Activated B cell treated with CpG ODN at 0.5 μM for 24 hours (primary cell): ENCODE measurements at places on chromosomes 1 and 21. TPM values are rescaled to one million over a fixed set of nuclear protein-coding genes. Genes with fewer than 3 reads are reported as not detected.

The NUP210L gene
- total RNA-seq, result 0.22 and 0.27 TPM in 2 replicates

The OR4F16 gene
- total RNA-seq, result not detected in 2 replicates

DNA sequence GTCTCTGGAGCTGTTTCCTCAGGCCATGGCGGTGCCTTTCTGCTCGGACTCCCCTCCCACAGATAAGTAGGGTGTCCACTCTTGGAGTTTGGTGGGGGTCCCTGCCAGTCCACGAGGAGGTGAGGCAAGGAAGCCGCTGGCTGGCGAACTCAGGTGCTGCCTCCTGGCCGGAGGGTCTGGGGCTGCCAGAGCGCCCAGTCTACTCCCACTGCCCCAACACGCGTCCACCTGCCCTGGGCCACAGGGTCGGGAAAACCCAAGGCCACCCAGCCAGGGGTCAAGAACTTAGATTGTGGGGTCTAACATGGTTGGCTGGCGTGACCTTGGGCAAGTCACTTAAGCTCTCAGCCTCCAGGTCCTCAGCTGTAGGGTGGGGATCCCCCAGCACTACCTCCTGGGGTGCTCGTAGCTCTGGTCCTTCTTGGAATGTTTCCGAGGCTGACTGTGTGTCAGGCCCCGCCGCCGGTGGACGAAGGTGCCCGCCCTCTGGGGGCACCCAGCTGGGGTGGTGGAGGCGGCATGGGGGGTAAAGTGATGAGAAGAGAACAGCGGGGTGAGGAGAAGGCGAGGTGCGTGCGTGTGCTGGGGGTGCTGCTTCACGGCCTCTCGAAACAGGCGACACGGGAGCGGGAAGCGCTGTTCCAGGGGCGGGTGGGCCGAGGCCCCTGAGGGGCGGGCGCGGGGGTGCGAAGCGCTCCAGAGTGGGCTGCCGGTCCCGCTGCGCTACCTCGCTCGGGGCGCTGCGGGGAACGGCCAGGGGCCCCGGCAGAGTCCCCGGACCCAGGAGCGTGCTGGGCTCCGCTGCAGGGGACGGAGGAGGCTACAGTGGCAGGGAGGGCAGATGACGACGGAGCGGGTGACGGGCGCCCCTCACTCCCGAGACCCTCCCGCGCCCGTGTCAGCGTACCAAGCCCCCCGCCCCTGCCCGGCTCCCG, 1.2 kb downstream of the SH2D5 start:
- peaks cover 29% of the 10 kb centered on the region for H3K4me1 ChIP-seq
- H3K36me3 ChIP-seq, result no peaks in the 10 kb centered on the region
- H3K27me3 ChIP-seq, result peaks cover 11% of the 10 kb centered on the region
- DNase-seq, result no peak
- H3K4me3 ChIP-seq, result peak overlapping the region; percentile 83
- H3K27ac ChIP-seq, result no peak overlapping the region

DNA sequence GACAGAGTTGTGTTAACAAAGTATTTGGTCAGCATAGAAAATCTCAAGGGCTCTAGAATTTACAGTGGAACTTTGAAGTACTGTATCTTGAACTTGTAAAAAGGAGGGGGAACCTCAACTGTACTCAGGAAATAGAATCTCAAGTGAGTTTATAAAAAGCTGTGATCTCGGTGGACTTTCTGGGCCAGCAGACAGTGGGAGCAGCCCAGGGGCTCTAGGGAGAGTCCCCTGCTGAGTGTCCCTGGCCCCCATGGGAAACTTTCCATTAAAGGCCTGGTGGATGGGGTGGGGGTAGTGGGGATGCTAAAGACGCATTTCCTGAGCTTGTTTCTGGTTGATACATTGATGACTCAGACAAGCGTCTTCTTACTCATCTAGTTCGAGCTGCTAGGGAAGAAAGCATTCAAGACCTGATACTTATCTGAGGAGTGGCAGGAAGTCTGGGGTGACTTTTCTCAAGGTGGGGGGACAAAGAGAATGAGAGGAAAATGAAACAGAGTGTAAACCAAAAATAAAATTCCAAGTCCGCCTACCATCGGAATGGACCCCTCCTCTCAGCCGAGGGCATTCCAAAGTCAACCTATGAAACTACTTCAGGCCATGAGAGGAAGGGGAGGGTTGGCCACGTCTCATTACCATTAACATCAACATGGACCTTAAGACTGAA, 65.5 kb downstream of the NID1 start:
- peaks cover 3% of the 10 kb centered on the region for H3K27me3 ChIP-seq
- no peaks in the 10 kb centered on the region for H3K36me3 ChIP-seq
- H3K4me1 ChIP-seq, result peaks cover 15% of the 10 kb centered on the region

DNA sequence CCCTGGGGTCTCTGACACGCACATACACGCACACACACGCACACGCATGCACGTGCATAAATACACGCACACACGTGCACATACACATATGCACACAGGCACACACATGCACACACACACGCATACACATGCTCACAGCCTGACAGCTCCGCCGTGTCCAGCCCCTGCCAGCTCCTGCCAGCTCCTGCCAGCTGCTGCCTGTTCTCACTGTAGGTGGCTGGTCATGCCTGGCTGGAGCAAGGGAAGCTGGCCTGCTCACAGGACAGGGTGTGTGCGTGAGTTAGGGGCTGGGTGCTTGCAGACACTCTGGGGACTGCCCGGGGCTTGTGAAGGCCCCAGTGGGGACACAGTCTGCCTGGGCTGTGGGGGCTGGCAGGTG, 4.9 kb downstream of the PLCH2 start:
- H3K27me3 ChIP-seq, result no peaks in the 10 kb centered on the region
- no peak for DNase-seq
- H3K27ac ChIP-seq, result no peak overlapping the region
- peaks cover 9% of the 10 kb centered on the region for H3K4me1 ChIP-seq

GRCh38 chr1:45512641-45513054, 9.0 kb downstream of the PRDX1 start:
- H3K27ac ChIP-seq, result no peak overlapping the region
- H3K36me3 ChIP-seq, result peaks cover 92% of the 10 kb centered on the region
- DNase-seq, result no peak
- no peaks in the 10 kb centered on the region for H3K27me3 ChIP-seq
- H3K4me3 ChIP-seq, result no peak overlapping the region
- peaks cover 5% of the 10 kb centered on the region for H3K4me1 ChIP-seq

DNA sequence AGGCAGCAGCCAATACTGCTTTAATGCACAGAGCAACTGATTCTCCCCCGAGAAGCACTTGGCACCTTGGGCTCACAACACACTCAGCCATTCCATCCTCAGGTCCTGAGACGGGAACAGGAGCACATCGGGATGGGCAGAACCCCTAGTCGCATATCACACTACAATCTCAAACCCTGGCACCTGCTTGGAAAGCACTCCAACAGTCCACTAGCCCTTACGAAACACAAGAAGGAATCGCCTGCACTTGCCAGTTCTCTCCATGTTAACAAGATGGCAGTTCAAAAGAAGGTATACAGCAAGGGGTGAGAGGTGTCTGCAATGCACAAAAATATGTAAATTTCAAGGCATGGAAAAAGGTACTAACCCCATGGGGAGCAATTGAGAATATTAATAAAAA, 21.4 kb downstream of the JAK1 start:
- H3K27ac ChIP-seq, result peak overlapping the region; percentile 80
- H3K36me3 ChIP-seq, result peaks cover 16% of the 10 kb centered on the region
- no peak overlapping the region for H3K4me3 ChIP-seq
- H3K27me3 ChIP-seq, result no peaks in the 10 kb centered on the region
- peaks cover 77% of the 10 kb centered on the region for H3K4me1 ChIP-seq

DNA sequence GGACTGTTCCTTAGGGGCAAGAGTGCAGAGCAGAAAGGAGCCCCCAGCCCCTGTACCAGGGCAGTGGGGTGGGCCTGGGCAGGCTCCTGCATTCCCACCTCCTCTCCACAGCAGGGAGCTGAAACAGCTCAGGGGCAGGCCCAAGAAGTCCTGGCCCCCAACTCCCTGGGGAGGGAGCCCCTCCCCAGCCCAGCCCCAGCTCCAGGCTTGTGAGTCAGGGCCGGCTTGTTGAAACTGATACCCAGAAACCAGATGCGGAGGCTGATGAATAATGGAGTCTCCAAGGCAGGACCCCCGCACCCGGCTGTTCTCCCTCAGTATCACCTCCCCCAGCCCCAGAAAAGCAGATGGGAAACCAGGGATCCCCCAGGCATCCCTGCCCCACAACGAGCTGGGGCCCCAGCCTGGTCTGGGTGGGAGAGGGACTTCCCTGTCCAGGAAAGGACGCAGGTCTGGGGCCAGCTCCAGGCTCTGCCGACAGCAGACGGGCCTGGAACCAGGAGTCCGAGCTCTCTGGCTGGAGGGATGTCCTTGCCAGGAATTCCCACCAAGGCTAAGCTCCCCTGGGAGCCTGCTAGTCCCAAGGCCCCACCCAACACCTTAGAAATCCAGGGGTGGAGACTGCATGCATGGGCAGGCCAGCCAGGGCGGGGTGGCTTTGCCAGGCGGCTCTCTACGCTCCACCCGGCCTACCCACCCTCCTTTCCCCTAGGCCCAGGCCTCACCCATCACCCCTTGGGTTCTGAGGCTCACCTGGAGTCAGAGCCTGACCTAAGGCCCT, 2.7 kb downstream of the PLEKHG5 start:
- peaks cover 14% of the 10 kb centered on the region for H3K27me3 ChIP-seq
- H3K36me3 ChIP-seq, result no peaks in the 10 kb centered on the region
- H3K27ac ChIP-seq, result no peak overlapping the region
- no peak overlapping the region for H3K4me3 ChIP-seq
- H3K4me1 ChIP-seq, result peaks cover 13% of the 10 kb centered on the region

DNA sequence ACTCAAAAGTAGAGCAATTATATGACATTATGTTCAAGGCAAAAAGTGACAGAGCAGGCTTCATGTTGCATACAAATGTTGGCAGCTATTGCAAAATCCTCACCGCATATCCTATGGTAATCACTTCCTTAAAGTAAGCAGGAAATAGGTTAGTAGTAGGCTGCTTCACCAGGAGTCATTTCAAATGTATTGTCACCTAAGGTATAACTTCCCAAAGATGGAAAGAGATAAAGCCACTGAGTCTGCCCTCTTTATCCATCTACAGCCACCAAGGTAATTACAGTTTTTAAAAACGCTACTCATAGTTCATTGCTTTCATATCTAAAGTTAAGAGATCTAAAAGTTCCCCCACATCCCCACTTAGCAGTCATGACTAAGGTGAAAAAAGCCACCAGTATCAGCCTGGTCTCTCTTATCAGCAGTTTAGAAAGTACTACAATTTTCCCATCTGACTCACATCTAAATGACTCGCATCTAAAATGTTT, 31.6 kb upstream of the UBE2U start:
- DNase-seq, result no peak
- no peak overlapping the region for H3K27ac ChIP-seq
- H3K4me3 ChIP-seq, result no peak overlapping the region
- peaks cover 6% of the 10 kb centered on the region for H3K4me1 ChIP-seq
- no peaks in the 10 kb centered on the region for H3K36me3 ChIP-seq
- peaks cover 2% of the 10 kb centered on the region for H3K27me3 ChIP-seq

- no peak overlapping the region for H3K27ac ChIP-seq
- H3K4me1 ChIP-seq, result no peaks in the 10 kb centered on the region
- no peaks in the 10 kb centered on the region for H3K36me3 ChIP-seq
- no peak for DNase-seq
Measured at GRCh38 chr1:202038688-202039346, 28.4 kb downstream of the ELF3 start.
